ENCODE measurements at places on chromosomes 4 and X.

DNA sequence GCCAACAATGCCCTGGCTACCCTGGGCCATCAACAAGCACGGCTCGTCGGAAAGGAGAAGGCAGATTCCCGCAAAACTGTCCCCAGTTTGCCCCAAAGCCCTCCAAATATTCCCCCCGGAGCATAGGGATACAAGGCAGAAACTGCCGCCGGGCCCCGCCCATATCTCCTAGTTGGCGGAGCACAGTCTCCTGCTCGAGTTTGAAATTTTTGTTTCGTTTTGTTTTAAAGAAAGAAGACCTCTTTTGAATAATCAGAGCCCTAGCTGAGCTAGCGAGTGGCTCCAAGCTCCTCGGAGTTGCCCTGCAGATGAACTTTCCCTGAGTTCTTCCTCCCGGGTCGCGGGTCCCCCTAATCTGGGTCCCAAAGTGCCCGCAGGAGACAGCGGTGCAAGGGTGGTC is 138.1 kb upstream of the ZIC3 start:
- H3K27ac ChIP-seq = no peak overlapping the region
- no peak for DNase-seq
- peaks cover 48% of the 10 kb centered on the region for H3K27me3 ChIP-seq
- peaks cover 25% of the 10 kb centered on the region for H3K4me1 ChIP-seq
- peak overlapping the region; percentile 58 for H3K4me3 ChIP-seq

GRCh38 chr4:42596918-42597317 is 60.0 kb downstream of the ATP8A1 start:
- no peaks in the 10 kb centered on the region for H3K4me1 ChIP-seq
- no peak overlapping the region for H3K4me3 ChIP-seq

GRCh38 chr4:122784261-122784660 is 42.4 kb upstream of the FGF2 start:
- DNase-seq = no peak
- no peaks in the 10 kb centered on the region for H3K27me3 ChIP-seq
- no peaks in the 10 kb centered on the region for H3K36me3 ChIP-seq
- H3K4me1 ChIP-seq = no peaks in the 10 kb centered on the region
- H3K4me3 ChIP-seq = no peak overlapping the region

DNA sequence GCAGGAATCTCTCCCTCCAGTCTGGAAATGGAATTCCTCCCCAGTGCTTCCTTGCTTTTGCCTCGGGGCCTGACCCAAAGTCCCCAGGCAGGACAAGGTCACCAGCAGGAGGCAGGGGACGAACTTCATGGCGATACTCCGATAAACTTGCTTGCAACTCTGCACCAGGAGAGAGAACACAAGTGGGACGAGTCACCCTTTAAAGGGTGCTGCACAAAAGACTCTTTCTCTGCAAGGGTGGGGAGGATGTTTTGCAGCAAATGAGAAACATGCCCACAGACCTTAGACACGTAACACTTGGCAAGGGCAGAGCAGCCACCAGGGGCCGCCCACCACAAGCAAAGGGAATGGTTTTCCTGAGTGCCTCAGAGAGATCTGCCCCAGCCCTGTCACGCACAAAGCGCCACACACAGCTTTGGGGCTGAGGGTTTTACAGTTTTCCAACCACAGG is at the start of gene FGFBP2:
Gene FGFBP2, minus strand, starts transcription at position 175 of the 451 bp plus-strand sequence. Its CDS starts 46 bp downstream, at position 129.
- H3K27ac ChIP-seq = no peak within 1 kb of the TSS
- DNase-seq = peak; percentile 31
- no peaks in the 10 kb centered on the region for H3K36me3 ChIP-seq
- H3K4me3 ChIP-seq = no peak within 1 kb of the TSS
- H3K27me3 ChIP-seq = no peaks in the 10 kb centered on the region

DNA sequence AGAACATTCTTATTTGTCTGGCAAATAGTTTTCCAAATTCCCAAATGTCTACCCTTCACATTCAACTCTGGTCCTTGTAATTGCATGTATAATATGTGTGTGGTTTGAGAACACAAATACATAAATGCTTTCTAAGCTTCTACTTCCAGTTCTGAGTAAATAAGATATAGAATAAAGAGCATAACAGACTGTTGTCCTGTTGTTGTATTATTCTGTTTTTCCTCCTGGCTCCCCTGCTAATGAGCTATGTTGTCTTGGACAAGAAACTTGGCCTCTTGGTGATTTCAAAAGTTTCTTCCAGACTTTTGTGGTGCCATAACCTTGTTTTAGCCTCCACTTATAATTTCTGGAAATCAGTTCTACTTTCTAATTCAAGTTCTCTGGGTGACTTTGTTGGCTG is 75.3 kb upstream of the USP38 start:
- no peak overlapping the region for H3K27ac ChIP-seq
- H3K4me3 ChIP-seq = no peak overlapping the region
- no peaks in the 10 kb centered on the region for H3K36me3 ChIP-seq
- no peaks in the 10 kb centered on the region for H3K27me3 ChIP-seq
- no peak for DNase-seq
